ENCODE measurements at places on chromosomes 3 and 15.

GRCh38 chr3:6551165-6551564 is 309.8 kb upstream of the GRM7 start:
- no peak for DNase-seq

DNA sequence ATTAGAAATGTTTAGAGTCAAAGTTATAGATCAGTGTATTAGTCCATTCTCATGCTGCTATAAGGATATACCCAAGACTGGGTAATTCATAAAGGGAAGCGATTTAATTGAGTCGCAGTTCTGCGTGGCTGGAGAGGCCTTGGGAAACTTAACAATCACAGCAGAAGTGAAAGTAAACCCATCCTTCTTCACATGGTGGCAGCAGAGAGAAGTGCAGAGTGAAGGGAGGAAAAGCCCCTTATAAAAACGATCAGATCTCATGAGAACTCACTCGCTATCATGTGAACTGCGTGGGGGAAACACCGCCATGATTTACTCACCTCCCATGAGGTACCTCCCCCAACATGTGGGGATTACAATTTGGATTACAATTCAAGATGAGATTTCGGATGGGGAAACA is 871.5 kb downstream of the DIPK2A start:
- DNase-seq = no peak

- DNase-seq = no peak
Measured at GRCh38 chr3:54339608-54340007, 217.3 kb downstream of the CACNA2D3 start.

DNA sequence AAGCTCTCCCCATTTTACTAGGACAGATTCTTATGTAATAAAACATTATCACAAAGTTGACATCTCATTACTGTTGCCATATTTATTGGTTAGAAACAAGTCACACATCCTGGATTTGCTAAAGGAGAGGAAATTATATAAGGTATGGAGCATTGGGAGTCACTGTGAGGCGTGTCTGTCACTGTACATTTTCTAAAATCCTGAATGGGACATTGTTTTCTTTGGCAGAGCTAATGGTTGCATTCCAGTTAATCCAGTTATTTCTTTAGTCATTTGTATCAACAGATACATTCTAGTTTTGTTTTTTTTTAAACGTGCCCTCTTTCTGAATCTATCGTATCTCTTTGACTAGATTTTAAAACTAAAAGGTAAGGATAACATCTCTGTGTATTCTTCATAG is 70.2 kb upstream of the MITF start:
- DNase-seq = no peak

GRCh38 chr3:194508491-194509453 is 22.0 kb upstream of the ATP13A3 start:
- no peak for DNase-seq

- no peak for DNase-seq
Measured at GRCh38 chr3:182740710-182741109, 52.6 kb upstream of the ATP11B start.

- DNase-seq = peak; percentile 5
Measured at GRCh38 chr15:63834500-63835210, 907 bp upstream of the HERC1 start.

GRCh38 chr3:122697952-122698620 is 17.4 kb downstream of the PARP14 start:
- no peak for DNase-seq

GRCh38 chr3:161498259-161498921 is 1.8 kb downstream of the OTOL1 start:
- DNase-seq = no peak

- DNase-seq = no peak
Measured at GRCh38 chr15:70478251-70478990, 284.9 kb downstream of the UACA start.

GRCh38 chr3:170809975-170810357 is 60.0 kb downstream of the RPL22L1 start:
- DNase-seq = no peak

DNA sequence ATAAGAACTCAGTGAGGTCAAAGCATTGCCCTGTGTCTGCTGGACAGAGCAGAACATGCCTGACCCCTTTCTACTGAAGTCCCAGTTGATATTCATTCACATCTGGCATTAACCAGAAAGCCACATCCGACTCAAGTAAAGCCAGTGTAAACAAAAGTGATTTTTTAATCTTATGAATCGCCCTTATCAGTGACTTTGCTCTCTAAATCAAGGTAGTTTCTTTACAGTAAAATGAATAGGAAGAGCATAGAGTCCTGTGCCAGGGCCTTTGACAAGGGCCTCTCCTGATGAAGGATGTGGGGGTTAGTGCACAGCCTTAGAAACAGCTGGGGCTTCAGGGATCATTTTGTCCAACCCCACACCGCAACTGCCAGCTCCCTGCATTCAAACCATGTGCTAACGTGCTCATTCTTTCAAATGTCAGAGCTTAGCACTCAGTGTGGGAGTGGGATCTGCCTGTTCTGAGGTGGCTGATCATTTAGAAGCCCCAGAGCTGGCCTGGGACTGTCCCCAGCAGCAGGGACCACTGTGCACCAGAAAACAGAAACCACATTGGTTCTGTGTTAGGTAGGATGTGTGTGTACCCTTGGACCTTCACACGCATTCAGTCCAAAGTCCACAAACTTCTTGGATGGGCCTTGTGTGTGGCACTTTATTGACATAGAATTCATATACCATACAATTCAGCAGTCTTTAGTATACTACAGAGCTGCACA is 55.3 kb downstream of the CCR4 start:
- DNase-seq = no peak

GRCh38 chr3:151146071-151146730 is 56.8 kb downstream of the GPR171 start:
- no peak for DNase-seq

DNA sequence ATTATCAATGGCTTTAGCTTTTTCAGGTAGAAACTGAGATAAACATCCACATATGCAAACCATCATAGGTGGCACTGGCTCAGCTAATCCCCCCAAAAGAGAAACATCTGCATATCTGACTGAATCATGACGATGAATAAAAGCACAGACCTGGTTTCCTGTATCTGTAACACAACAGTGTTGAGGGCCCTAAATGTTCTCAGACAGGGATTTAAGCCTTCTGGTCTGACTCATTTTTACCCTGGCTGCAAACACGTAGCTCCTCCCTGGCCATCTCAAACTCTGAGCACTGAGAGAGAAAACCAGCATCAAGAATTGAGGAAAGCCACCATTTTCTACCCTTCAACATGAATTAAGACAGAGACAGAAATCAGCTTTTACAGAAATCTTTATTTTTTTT is 35.2 kb downstream of the GLB1 start:
- DNase-seq = no peak

- no peak for DNase-seq
Measured at GRCh38 chr3:12356996-12357395, 68.1 kb downstream of the PPARG start.

DNA sequence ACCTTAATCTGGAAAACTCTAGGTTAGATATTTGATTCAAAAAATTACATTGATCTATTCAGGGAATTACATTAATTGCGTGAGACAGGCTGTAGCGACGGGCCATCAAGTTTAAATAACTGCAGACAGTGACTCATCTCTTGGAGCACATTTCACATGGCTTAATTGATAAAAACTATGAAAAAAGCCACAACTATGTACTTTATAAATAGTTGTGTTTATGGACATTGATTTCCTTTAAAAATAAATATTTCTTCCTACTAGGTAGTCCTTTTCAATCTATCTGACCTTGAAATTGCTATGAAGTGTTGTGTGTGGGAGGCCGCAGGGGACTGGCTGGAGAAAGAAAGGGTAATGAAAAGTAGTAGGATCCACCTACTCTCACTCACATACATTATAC is 157.8 kb downstream of the IL1RAP start:
- DNase-seq = no peak

GRCh38 chr15:57797568-57798267 is 91.2 kb downstream of the POLR2M start:
- no peak for DNase-seq

GRCh38 chr3:124832782-124833709 is 54.1 kb downstream of the ITGB5 start:
- no peak for DNase-seq

DNA sequence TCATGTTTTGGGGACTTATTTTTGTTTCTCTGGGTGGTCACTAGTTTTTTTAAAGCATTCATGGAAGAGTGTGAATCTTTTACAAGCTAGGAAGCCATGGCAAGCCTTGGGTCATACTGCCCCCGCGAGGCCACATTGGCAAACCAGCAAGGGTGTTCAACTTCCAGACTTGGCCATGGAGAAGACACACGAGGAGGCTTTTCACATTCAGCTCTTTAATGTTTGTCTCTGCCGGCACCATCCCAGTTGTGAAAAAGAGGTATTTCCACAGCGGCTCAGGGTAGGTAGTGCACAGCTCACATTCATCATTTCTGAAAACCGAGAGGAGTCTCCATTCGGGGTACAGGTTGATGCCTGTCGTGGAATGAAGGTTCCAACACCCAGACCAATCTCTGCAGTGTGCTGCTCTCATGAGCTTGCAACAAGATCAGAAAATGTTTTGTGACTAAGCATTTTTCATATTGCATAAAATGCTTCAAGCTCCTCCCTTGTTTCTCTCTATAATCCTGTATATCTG is 7.7 kb downstream of the CCR5 start:
- peak; percentile 60 for DNase-seq

- no peak for DNase-seq
Measured at GRCh38 chr15:94453227-94453988, 222.0 kb downstream of the MCTP2 start.

DNA sequence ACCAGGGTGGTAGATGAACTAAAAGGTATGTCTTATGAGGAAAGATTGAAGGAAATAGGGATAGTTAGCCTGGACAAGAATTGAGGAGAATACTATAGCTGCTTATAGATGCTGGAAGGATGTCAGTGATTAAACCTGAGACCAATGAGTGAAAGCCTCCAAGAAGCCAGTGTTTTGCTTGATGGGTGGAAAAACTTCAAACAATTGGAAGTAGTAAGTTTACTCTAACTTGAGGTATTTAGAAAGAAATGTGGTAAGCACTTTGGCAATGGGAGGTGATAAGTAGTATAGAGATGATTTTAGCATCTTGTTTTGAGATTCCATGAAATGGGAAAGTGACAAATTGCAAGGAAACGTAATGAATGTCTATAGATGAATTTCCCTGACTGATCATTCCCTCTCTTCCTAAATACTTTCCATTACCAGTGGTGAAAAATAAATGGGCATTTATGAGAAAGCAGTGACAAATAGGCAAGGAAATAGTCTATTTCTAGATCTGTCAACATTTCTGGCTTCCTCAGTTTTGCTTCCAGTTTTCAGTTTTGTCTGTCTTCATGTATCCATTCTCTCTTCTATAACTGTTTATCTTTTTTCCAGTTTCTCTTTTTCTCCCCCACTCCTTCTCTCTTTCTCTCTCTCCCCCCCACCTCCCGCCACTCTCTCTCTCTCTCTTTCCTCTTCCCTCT is 19.2 kb downstream of the SLC15A2 start:
- no peak for DNase-seq

DNA sequence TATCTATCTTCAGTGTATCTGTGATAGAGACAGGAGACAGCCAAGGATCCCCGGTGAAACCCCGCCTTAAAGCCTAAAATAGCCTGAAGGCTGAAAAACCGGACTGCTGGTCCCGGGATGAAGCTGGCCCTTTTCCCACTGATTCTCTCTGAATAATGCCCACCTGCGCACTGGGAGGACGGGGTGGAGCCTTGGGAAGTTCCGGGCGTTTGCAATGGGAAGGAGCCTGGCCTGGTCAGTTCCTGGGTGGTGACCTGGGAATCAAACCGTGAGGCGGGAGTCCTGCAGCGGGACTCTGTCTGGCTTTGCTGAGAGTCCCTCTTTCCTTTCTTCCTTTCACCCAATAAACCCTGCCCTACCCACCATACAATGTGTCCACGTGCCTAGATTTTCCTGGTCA is 157.9 kb downstream of the C3orf38 start:
- DNase-seq = no peak

DNA sequence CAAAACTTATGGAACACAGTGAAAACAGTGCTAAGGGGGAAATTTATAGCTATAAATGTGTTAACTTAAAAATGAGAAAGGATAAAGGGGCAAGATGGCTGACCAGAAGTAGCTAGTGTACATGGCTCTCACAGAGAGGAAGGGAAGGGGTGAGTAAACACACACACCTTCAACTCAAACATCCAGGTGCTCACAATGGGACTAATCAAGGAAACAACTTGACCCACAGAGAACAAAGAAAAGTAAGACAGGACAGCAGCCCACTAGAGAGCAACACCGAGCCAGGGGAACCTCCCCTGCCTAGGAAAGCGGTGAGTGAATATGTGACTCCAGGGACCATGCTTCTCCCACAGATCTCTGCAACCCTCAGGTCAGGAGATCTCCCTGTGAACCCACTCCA is 85.0 kb upstream of the UBP1 start:
- DNase-seq = no peak

DNA sequence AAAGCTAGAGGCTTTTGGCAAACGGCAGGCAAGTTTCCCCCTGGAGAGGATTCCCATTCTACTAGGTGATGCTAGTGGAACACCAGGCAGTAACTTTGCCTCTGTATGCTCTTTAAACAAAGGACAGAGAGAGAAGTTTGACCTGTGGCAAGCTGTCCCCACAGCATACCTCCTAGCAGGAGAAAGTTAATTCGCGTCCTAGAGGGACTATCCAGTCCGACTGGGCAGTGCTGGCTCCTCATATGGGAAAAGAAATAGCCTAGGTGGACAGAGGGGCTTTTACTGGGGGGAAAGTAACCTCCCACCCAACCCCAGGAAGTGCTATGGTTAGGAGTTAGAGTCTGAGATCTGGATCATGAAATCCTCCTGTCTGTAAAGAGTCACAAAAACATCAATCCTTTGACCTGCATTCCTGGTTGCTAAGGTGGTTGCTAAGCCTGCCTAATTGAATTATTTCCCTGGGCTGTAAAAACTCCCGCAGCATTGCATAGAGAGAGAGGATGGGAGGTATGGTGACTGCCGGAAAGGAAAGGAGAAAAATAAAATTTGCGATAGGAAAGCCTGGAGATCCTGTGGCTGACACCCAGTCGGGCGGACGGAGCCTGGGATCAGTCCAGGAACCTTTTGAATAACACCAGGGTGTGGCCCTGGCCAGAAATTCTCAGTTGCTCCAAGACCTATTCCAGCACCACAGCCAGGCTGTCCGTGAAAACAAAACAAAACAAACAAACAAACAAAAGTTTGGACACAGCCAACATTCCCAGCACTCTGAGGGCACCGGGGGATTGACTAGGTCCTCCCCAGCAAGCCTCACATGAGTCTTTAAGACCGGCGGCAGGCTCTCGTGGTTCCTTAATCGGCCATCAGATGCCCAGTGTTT is 67.7 kb upstream of the ATP11B start:
- no peak for DNase-seq

GRCh38 chr15:91118817-91119590 is 18.9 kb downstream of the SV2B start:
- no peak for DNase-seq

DNA sequence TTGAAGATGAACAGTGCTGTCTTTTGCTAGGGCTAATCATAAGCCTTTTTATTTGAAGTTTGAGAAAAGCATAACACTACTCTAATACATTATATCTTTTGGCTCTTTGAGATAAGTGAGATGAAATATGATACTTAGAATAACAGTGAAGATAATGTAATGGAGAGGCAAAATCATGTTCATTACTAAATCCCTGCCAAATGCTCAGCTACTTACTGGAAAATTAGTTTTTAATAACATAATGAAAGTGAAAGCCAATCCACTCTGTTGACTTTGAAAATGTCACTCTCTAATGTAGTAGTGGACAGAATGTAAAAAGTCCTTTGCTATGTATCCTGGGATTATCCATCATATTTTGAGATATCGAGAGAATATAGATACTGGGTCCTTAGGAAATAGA is 35.9 kb upstream of the MYH15 start:
- no peak for DNase-seq

- no peak for DNase-seq
Measured at GRCh38 chr15:22919171-22919570, 61.0 kb downstream of the CYFIP1 start.

GRCh38 chr15:95464509-95464908 is 866.0 kb upstream of the NR2F2 start:
- no peak for DNase-seq
